ENCODE measurements at places on chromosomes 2 and 18.
A peak's percentile ranks its signal among the peaks of the same experiment; 100 is the strongest.

- no peak for DNase-seq
Observed at GRCh38 chr2:60839126-60839813, 42.1 kb upstream of the REL start.

DNA sequence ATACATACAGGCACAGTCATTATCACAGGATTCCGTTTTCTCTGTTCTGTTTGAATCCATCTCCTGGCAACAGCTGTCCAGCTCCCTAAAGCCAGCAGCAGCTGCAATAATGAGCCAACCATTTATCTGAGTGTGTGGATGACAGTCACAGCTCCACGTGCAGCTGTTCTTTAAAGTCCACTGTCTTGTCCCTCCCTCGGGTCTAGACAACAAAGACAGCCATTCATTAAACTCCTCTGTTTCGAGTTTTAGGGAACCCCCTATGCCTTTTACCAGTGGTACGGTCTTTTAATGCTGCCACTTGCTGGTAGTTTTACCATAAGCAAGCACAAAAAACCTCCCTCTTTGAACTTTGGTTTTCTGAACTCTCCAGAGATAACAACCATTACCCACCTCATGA, 16.0 kb upstream of the MSGN1 start:
- DNase-seq, result peak; percentile 16

DNA sequence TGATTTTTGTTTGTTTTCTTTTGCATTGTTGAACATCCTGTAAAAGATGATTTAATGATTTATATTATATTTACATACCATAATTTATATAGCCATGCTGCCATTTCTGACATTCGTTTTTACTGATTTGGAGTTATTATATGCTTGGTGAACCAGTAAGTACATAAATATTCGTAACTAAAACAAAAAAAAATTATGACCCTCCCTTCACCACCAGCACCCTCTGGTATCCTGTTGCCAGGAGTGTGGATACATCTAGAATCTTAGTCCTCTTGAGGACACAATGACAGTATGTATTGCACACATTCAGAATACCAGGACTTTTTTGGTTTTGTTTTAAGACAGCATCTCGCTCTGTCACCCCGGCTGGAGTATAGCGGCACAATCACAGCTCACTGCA, 43.9 kb upstream of the B3GNT7 start:
- no peak for DNase-seq

DNA sequence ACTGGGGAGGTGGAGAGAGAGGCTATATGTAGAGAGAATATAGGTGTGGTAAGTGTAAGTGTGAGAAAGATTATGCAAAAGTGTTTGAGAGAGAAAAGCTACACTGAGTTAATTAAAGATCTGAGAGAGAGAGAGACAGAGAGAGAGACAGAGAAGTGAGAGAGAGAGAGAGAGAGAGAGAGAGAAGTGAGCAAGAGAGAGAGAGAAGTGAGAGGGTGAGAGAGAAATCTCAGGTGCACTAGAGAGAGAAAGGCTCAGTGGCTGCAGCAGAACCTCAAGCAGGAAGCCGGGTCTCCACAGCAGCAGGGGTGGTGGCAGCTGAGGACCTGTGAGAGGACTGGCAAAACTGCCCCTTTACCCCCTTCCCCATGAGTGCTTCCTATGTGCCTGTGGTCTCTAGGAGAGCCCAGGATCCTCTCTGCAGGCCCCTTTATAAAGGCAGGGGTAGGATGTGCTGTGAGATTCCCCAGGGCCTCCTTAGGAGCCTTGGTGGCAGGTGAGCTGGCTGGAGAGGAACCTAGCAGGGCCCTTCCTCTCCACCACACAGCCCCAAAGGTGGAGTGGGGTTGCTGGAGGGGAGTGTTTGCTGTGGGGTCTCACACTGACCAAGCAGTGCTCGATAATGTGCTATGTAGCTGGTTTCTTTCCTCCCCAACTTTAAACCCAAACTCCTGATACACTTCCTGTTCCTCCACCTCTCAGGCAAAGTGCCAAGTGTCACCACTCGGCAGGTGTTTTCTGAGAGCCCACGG, 52.6 kb downstream of the SLC4A5 start:
- no peak for DNase-seq

GRCh38 chr2:226079671-226080181, 680.2 kb downstream of the NYAP2 start:
- DNase-seq, result peak; percentile 99

- DNase-seq, result peak; percentile 12
Observed at GRCh38 chr2:24359129-24360049, 947 bp downstream of the ITSN2 start.

GRCh38 chr2:170812710-170813600, 3.7 kb upstream of the GAD1 start:
- DNase-seq, result peak; percentile 56

Measured in astrocyte (in vitro differentiated cells and primary cell).